Stimulated activated CD4-positive, alpha-beta T cell treated with anti-CD3 and anti-CD28 coated beads, Interleukin-12 subunit alpha, Interleukin-12 subunit beta, amount 100 ng/mL, for 4 hours (primary cell): ENCODE measurements at places on chromosomes 5 and 9.

GRCh38 chr5:134432677-134433359 is 21.1 kb upstream of the CDKN2AIPNL start:
- no peak for DNase-seq

DNA sequence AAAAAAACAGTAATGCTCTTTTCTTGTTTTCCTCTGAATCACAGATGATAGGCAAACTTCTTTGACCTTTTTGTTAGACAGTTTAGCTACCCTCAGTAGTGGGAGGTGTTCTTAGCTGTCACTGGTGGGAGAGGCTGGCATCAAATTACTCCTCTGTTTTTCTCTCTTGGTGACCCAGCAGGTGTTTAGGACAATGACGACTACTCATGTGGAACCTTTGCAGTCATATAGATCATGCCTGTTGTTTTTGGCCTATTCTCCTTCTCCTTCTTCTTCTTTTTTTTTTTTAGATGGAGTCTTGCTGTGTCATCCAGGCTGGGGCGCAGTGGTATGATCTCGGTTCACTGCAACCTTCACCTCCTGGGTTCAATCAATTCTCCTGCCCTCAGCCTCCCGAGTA is 15.4 kb upstream of the NPR2 start:
- no peak for DNase-seq

DNA sequence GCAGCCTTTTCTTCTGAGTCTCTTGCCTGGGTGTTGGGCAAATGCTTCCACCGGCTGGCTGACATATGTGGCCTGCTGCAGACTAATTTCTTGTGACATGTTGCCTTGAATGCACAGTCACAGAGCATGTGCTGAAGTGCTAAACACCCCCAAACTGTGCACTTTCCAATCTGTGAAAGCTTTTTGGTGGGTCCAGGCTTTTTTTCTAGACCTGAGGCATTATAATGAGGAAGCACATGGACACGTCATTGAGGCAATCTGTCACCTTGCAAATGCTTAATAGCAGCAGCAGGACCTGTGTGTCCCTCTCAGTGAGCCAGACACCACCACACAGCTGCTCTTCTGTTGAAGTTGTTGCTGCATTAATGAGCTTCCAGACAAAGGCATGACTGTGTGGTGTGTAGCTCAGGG is 274.7 kb downstream of the ELAVL2 start:
- DNase-seq: no peak

DNA sequence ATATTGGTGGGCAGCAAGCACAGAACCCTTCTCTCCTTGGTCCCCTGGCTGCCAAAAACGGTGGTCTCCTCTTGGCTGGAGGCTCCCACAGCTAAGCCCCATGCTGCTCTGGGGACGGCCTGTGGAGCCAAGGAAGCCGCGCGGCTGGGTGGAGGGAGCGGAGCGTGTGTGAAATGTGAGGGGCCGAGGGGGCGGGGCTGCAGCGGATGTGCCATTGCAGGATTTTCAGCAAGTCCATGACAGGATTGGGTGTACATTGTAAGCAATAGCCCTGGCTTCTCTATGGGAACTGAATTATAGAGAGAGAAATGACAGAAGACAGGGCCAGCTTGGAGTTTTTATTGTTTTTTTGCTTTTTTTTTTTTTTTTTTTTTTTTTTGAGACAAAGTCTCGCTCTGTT is 336.5 kb downstream of the DIRAS2 start:
- DNase-seq: no peak

DNA sequence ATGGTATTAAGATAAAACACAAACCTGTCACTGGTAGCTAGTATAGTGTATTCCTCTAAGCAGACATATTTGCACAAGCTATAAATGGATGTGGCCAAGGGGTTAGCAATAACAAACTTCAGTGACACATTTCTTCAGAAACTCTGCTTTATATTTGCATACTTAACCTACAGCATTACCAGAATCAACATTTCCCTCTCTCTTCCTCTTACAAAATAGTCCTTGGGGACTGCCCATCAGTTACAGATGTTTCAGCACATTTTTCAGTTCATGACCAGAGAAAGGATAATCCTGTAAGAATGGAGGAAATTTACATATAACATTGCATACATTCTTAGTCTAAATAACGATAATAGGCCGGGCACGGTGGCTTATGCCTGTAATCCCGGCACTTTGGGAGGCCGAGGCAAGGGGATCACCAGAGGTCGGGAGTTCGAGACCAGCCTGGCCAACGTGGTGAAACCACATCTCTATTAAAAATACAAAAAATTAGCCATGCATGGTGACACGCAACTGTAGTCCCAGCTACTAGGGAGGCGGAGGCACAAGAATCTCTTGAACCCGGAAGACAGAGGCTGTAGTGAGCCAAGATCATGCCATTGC is 25.3 kb upstream of the SLC1A1 start:
- no peak for DNase-seq

- no peak for DNase-seq
Measured at GRCh38 chr5:63050916-63051315, 472.3 kb downstream of the LRRC70 start.

GRCh38 chr5:167412556-167412955 is 878.9 kb upstream of the WWC1 start:
- no peak for DNase-seq

DNA sequence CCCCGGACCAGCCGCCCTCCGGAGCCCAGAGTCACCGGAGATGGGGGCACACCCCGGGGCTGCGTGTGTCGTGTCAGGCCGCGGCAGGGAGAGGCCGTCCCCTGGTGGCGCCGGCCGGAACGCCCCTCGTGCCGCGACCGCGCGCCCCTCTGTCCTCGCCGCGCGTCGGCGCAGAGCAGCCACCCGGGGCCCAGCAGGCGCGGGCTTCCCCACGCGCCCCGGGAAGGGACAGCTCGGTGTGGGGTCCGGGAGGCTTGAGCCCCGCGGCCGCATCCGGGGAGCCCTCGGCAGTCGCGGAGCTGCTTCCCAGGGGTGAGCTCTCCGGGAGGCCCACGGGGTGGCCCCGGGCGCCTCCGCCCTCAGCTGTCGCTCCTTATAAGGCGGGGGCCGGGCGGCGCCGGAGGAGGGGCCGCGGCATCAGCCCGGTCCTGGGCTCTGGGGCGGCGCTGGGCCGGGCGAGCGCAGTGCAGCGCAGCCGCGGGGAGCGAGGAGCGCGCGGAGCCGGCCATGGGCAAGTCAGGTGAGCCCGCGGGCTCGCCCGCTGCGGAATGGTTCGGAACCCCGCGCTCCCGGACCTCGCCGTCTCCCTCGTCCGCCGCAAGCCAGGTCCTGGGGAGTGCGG is at the start of gene GLIPR2:
Gene GLIPR2 (plus strand): TSS at position 462 of the 622 bp plus-strand sequence. CDS start 46 bp downstream, at position 508.
- peak; percentile 76 for DNase-seq

- DNase-seq: no peak
Measured at GRCh38 chr9:74589576-74589975, 92.4 kb downstream of the RORB start.

DNA sequence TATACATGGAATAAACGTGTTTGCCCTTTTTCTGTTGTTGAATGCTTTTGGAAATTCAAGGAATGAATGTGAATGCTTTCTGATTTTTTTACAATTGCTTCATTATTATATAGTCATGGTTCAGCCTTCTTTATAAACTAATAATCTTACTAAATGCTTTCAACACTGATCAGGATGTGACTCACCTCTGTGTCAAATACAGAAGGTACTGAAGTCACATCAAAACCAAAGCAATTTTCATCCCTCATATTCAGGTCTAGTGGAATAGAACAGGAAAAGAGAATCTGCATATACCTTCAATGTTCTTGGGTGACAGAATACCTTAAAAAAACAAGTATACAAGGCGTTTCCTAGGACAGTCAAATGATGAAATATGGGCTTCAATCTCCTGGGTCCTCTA is 170.7 kb downstream of the PDE4D start:
- DNase-seq: no peak

GRCh38 chr5:123176224-123176937 is 87.3 kb downstream of the PRDM6 start:
- DNase-seq: no peak
